ENCODE measurements at places on chromosomes 11 and 22.

GRCh38 chr11:118442301-118442700 is 6.0 kb downstream of the KMT2A start:
- DNase-seq: no peak

DNA sequence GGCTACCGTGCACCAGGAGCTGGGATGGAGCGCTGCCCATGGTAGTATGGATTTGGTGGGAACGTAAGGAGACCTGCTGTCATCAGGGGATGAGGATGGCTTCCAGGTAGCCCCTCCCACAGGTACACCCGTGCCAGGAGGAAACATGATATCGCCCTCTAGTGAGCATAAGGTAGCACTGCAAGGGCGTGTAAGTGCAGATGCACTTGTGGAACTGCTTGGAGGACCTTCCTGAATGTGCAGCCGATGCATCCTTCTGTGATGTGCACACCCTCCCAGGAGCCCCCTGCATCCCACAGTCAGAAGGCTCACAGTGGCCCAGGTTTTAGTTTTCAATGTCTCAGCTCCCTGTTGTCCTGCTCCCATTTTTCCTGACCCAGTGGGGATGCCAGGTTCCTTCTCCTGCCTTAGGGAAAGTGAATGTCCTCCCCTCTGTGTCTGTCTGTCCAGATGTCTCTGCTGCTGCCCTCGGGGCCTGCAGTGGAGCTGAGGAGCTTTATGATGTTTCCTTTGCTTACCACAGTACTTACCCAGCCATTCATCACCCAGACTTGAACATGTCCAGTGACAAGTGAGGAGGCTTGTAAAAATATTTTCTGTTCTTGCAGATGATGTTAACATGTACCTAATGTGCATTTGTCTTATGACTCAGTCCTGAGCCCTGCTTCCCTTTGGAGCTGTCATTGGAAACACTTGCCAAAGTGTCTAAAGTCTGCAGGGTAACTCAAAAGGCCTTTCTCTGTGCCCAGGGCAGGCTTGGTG is 49.2 kb downstream of the DBX1 start:
- DNase-seq: peak; percentile 72

GRCh38 chr11:120688163-120688562 is 176.6 kb downstream of the GRIK4 start:
- no peak for DNase-seq

GRCh38 chr11:73431396-73431795 is 55.2 kb downstream of the RELT start:
- no peak for DNase-seq

DNA sequence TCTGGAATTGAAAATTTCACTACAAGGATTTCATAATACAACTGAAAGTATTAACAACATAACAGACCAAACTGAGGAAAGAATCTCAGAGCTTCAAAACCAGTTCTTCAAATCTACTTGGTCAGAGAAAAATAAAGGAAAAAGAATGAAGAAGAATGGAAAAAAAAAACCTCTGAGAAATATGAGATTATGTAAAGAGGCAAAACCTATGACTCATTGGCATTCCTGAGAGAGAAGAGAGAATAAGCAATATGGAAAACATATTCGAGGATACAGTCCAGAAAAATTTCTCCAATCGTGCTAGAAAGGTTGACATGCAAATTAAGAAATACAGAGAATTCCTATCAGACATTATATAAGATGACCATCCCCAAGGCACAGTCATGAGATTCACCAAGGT is 23.4 kb upstream of the GPR83 start:
- DNase-seq: no peak

GRCh38 chr11:109320595-109320994 is 101.4 kb upstream of the C11orf87 start:
- DNase-seq: peak; percentile 91

- DNase-seq: no peak
Measured at GRCh38 chr11:130601764-130602460, 153.5 kb downstream of the ADAMTS15 start.

- DNase-seq: no peak
Measured at GRCh38 chr11:3091081-3091845, 34.0 kb upstream of the CARS1 start.

- no peak for DNase-seq
Measured at GRCh38 chr22:48001101-48001500, 1238.7 kb downstream of the TBC1D22A start.

DNA sequence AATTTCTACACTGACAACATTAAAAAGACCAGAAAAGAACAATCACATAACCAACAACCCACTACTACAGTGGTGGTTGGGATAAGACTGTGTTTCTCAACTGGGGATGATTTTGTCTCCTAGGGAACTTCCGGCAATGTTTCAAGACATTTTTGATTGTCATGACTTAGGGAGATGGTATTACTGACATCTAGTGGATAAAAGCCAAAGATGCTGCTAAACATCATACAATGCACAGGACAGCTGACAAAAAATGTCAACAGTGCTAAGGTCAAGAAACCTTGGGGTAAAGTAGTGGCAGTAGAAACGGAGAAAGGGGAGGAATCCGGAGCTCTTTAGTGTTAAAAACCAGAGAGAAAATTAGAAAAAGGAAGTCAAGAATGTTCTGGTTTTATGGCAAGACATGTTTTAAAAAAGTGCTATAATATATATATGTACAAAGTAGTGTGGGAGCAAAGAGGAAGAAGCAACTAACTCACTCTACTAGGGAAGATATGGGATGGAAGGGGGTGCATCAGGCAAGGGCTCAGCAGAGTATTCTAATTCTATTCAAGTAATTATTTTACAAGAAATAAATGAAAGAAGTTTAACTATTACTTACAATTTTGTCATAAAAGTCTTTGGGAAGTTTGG is 37.2 kb downstream of the CKAP5 start:
- DNase-seq: peak; percentile 26

DNA sequence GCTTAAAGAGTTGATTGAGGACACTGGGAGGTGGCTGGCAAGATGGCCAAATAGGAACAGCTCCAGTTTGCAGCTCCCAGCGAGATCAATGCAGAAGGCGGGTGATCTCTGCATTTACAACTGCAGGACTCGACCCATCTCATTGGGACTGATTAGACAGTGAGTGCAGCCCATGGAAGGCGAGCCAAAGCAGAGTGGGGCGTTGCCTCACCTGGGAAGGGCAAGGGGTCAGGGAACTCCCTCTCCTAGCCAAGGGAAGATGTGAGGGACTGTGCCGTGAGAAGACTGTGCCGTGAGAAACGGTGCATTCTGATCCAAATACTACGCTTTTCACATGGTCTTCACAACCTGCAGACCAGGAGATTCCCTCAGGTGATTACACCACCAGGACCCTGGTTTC is 36.4 kb downstream of the ARHGAP32 start:
- DNase-seq: no peak

DNA sequence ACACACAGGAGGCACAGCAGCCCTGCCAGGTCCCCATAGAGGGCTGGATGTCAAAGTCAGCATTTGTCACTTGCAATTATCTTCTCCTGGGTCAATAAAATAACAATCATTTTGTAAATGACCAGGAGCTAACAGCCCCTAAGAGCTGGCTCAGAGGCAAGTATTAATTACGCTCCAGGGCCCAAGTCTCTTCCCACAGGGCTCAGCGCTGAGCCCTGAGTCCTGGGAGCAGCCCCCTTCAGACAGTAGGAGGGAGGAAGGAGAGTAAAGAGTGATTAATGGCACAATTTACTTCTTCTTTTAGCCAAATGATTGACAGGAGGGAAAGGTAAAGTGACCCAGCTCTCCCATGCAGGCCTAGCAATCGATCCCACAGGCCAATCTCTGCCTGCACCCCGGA is 99.0 kb upstream of the DRD2 start:
- no peak for DNase-seq

- DNase-seq: no peak
Measured at GRCh38 chr22:27510024-27510423, 291.5 kb downstream of the MN1 start.

DNA sequence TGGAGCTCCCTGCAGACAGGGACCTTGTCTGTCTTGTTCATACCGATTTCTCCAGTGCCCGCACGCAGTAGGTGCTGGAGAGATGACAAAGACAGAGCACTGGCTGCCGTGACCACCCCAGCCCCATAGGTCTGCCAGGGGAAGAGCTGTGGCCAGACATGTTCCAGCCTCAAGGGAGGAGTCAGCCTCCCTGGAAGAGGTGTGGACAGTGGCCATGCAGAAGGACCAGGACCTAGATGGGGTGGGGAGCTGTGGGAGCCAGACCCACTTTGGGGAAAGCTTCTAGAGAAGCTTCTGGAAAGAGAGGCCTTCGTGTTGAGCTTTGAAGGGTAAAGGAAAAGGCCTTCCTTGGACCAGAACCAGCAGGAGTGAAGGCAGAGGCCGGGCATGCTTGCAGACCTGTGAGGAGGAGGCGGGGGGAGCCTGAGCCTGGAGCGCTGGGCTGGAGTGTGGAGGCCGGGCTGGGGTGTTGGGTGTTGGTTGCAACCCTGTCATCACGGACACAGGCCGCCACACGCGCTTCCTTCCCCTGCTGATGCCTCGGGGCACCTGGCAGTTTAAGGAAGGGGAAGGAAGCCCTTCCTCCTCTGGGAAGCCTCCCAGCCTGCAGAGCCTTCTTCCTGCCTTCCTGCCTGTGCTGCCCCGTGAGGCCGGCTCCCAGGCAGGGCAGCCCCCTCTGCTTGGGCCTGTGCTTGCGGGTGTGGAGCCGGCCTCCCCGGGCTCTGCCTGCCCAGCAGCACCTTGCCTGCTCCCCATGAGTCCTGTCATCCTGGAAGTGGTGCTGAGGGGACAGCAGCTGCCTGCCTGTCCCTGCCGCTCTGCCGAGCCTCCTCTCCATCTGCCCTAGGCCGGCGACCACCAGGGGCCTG is 12.3 kb downstream of the RELT start:
- peak; percentile 37 for DNase-seq

- no peak for DNase-seq
Measured at GRCh38 chr11:121221496-121222200, 70.9 kb upstream of the SC5D start.

GRCh38 chr11:60880643-60881282 is 13.4 kb downstream of the ZP1 start:
- no peak for DNase-seq

- no peak for DNase-seq
Measured at GRCh38 chr11:13149991-13150390, 127.6 kb upstream of the BMAL1 start.

DNA sequence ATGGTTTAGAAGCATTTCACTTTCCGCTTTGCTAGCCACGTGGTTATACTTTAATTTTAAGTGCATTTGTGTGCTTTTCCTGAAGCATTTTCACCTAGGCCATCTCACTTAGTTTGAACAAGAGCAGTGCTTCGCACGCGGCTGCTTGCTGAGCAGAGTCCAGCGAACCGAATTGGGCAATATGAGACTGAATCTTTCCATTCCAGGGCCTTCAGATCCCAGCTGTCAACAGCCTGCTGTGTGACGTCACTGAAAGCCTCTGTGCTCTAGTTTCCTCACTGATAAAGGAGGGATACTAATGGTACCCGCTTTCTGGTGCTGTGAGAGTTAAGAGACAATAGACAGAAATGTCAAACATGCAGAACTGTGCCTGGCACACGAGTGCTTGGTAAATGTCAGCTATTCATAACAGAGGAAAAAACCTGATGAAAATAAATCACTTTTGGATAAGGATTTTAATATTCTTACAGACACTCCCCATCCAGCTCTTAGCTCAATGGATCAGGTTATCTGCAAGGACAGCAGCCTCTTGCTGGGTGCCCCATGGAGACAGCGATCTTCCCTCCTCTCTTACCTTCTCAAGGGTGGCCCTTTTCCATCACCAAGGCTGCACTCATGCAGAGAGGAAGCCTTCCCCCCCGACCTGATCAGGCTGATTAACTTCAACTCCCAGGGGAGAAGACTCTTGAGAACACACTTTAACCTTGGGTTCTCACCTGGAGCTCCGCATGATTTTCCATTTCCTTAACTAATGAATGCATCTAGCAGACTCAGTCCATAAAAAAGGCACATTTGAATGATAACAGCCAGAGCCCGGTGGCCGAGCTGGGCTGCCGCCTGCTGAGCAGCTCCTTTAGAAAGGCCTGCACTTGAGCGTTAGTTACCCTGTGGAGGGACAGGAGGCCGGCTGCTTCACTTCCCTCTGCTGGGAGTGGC is 3.5 kb upstream of the GLB1L3 start:
- no peak for DNase-seq

GRCh38 chr11:45665206-45665932 is at the start of gene CHST1:
CHST1 (minus strand) TSS chr11:45665622; CDS start chr11:45650923, 14,699 bp downstream.
- peak; percentile 50 for DNase-seq

DNA sequence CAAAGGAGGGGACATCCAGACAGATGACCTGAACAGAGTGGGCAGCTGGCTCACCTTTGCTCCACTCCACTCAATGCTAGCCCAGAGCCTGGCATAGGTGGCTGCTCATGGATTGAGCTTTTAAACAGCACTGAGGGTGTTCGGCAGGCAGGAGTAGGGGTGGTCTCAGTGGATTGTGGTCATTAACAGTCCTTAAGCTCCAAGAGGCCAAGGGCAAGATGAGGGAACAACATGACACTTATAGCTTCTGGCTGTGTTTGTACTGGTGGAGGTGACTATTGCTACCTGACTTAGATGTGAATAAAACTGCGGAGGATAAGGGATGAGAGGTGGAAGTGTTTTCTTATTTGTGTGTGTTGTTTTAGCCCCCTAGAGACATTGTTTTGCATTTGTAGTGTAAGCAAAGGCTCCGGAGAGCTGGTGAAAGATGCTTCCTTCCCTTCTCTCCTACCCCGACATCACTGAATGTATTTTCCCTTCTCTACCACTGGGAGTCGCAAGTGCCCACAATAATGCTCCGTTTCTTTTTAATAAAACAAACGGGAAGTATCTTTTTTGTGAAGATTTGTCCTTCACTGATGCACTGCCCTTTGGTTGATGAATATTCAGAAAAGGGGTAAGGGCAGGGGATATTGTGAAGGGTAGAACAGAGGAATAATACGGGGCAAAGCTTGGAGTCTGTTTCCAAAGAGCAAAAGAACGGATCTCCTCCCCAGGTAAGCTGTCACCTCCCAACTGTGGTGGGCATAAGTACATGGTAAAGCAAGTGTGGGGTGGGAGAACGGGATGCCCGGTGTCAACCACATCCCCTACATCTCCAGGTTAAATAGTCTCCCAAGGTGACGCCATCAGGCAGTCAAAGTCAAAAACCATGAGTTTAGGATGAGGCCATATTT is 27.5 kb upstream of the MTNR1B start:
- DNase-seq: no peak

DNA sequence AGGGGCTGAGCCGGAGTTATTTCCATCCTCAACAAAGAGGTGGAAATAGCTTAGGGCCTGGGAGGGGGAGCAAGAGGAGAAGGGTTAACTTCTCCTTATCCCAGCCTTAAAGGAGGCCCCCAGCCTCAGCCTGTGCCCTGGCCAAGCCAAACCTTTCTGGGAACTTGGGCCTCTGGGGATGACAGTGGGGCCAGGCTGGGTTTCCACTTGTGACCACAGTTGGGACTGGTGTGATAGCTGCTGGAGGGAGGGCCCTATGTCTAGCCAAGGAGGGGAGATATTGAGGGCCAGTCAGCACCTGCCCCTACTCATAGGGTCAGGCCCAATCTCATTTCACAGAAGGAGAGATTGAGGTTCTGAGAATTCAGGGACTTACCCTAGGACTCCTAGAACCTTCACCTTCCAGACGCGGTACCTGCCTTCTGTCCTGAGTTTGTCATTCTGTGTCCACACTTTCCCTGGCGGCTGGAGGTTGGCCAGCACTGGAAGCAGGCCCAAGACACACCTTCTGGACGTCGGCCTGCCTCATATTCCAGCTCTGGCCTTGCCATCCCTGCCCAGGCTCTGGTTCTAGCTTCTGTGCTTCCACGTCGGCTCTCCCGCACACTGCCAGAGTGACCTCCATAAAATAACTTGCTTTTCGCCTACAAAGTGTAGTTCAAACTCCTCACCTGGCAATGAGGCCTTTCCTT is 3.1 kb downstream of the RELT start:
- DNase-seq: no peak
